SHP77 treated with DMSO at 0.1 percent for 48 hours (cell line): ENCODE measurements at places on chromosomes 4 and X.
A peak's percentile ranks its signal among the peaks of the same experiment; 100 is the strongest.

- no peak for DNase-seq
Observed at GRCh38 chr4:30757357-30757756, 37.2 kb downstream of the PCDH7 start.

- no peak for DNase-seq
Observed at GRCh38 chrX:50448565-50448964, 22.1 kb downstream of the DGKK start.

DNA sequence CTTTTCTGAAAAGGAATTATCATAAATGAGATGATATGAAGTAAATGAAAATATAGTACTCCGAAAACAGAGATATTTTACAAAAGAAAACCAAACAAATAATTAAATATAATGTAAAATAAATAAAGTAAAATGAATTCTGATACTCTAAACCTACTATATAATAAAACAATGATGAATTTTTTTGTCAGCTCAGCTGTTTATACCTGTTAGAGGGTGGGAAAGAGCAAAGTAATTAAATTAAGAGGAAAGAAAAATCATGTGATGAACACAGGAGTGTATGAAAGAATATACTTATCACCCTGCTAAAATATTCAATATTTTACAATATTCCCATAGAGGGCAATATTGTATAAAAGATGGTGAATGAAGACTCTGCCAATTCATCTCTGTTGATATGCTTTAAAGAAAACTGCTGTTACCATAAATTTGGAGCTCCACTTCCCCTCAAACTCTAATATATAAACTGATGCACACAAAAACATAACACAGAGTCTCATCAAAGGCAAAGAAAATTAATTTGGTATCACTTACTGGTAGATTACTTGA is 6.5 kb upstream of the NDST4 start:
- peak; percentile 56 for DNase-seq

DNA sequence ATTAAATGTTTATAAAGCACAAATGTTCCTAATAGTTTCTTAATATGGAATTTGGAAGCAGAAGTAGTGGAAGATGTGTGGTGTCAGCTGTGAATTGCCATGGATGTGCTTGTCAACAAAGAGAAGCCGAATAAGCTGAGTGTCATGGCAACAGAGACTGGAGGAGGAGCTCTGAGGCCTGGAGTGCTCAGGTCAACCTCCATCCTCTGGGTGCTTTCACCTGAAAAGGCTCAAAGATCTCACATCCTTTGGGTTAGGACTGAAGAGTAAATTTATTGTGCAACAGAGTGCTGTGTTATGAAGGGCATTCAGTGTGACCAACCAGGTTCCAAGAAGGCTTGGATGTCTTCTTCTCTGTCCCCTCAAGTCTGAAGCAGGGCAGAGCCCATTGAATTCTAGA is 18.7 kb downstream of the SGMS2 start:
- DNase-seq: no peak

DNA sequence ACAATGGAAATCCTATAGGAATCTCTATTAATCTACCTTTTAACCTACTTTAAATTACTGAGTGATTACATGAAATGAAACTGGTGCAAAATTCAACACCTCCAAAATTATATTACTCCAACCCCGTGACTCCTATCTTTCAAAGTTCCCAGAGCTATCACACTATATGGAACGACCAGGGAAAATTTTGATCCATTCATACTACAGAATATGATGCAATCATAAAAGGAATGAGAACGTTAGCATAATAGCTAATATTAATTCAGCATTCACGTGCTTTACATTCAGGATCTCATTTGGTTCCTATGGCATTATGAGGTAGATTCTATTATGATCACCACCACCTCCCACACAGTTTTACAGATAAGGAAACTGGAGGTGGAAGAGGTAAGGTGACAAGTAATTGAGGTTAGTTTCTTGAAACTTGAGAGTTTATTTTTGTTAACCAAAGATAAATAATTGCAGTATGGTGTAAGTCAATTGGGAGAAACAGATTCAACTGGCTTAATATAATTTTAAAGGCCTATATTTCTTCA is 29.4 kb upstream of the INTS6L start:
- no peak for DNase-seq

DNA sequence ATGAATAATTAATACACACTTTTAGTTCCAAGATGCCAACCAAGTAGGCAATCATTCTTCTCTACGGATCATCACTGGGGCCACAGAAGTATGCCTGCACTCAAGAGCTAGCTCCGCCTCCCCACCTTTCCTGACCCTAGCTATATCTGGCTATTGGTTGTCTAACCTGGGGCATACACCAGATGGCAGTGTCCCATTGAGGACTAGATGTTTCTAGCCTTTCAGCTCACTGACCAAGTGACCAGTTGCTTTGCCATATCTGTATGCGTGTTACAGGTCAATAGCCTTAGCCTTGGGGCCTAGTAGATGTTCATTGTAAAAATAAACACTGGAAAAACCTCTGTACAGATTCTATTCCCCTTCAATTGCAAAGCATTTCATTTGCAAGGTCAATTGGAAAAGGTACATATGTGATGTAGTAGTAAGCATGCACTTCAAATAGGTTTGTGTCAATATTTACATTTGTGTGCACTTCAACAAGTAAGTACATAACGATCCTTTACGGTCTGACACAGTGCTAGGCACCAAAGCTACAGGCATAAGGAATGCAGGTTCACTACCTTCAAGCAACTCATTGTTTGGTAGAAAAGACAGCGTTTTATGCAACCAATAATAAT is 521.7 kb downstream of the PPARGC1A start:
- DNase-seq: peak; percentile 29

GRCh38 chr4:78622253-78622979 is 70.8 kb downstream of the ANXA3 start:
- no peak for DNase-seq

DNA sequence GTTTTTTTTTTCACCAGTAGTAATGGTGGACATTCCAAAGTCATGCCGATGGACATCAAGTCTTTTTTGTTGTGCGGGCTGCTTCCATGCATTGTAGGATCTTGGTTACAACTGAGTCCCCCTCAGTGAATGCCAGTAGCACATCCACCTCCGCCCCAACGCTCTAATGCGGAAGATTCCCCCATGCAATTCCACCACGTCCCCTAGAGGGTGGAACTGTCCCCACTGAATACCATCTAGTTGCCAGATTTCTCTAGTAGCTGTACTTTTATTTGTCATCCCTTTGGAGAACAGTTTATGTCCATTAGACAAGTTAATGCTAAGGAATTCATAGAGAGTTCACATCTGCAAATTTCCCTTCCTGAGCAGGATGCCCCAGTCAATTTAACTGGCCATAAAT is 6.7 kb downstream of the SHISA3 start:
- DNase-seq: no peak
